ENCODE measurements at places on chromosomes 16 and 17. TPM values are rescaled to one million over a fixed set of nuclear protein-coding genes. Genes with fewer than 3 reads are reported as not detected.

GRCh38 chr17:8153957-8154607 lies 1.9 kb upstream of the PER1 start:
- peak; percentile 100 for DNase-seq

DNA sequence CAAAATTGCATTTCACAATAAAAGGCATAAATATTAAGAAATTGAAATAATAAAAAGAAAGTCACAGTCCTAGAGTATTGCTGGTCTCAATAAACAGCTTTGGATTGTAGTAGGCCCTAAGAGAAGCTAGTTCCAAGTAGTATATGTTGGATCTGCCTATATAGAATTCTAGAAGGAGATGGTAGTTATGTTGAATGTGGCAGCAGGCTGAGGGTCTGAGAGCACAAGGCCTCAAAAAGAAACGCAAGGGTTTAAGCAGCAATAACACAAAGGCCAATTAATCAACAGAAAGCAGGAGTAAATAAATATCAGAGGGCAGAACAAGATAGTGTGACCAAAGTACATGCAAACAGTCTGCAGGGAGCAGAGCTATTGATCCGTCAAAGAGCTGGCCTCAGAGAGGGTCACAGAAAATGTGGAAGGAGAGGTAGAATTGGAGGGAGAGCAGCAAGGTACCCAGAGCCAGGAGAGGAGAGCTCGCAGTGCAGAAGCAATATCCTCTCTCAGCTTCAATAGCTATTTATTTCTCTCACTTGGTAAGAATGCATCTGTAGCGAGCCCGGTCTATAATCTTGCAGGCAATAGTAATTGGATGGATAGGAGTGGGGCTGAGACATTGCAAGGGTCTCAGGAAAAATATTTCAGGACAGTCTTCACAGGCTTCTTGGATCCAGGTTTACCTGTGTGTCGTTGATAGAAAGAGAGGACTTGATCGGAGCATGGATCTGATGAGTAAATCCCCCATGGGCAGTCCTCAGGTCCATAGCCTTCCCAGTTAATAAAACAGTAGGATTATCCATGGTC lies 25.1 kb upstream of the MED13 start:
- DNase-seq, result no peak

GRCh38 chr17:44466339-44466738 lies 36.9 kb downstream of the GPATCH8 start:
- no peak for DNase-seq

- DNase-seq, result no peak
Observed at GRCh38 chr16:14194721-14195120, 123.6 kb downstream of the MRTFB start.

GRCh38 chr17:69123626-69124025 lies 18.1 kb downstream of the ABCA6 start:
- no peak for DNase-seq

Gene SPN
- 0.81 TPM for total RNA-seq

GRCh38 chr17:75115555-75115954 lies 5.8 kb downstream of the ARMC7 start:
- no peak for DNase-seq

Gene IGFALS
- 1.8 TPM for total RNA-seq

DNA sequence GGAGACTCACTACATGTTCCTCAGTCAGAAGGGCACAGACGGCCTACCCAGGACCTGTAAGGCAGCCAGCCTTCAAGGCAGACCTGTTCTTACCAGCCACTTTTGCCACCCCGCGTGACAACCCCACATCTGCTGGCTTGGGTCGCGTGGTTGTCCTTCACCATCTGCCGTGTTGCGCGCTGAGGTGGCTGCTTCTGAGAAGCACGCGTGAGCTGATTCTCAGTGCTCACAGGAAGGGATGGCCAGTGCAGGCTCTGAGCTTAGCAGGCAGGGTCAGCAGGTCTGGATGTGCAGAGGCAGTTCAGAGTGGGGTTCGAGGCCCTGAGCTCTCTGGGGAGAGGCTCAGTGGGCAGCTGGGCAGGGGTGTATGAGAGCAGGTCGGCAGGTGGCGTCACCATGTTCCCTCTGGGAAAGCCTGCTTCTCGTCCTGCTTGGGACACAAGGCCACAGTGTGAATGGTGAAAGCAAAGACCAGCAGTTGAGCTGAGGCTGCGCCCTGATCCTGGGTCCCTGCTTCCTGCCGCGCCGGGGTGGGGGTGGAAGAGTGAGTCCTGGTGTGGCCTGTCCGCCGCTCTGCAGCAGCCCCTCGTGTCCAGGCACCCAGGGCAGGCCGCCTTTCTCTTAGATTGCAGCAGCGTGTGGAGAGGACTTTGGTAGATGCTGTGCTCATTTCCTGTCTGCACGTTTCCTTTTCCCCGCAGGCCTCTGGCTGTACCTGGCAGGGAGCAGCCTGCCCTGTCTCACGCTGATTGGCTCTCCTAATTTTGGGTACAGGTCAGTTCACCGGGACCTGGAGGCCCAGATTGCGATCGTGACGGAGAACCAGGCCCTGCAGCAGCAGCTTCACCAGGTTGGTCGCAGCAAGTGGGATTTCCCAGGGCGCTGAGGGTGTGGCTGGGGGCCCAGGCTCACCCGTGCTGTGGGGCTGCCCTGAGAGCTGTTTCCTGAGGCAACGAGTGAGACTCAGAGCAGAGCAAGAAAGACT lies 36.0 kb downstream of the PGS1 start:
- DNase-seq, result no peak

Gene HAS3
- total RNA-seq, result 0.95 TPM

- DNase-seq, result peak; percentile 82
Observed at GRCh38 chr16:30844671-30845449, 49.0 kb downstream of the BCL7C start.

- DNase-seq, result no peak
Observed at GRCh38 chr17:79902146-79902791, 63.0 kb upstream of the CBX4 start.

- DNase-seq, result no peak
Observed at GRCh38 chr17:65794572-65794971, 233.1 kb upstream of the AXIN2 start.

GRCh38 chr16:2211923-2212347 lies 1.3 kb upstream of the BRICD5 start:
- DNase-seq, result no peak

GRCh38 chr17:40915199-40915661 lies 22.2 kb downstream of the KRT23 start:
- DNase-seq, result no peak

DNA sequence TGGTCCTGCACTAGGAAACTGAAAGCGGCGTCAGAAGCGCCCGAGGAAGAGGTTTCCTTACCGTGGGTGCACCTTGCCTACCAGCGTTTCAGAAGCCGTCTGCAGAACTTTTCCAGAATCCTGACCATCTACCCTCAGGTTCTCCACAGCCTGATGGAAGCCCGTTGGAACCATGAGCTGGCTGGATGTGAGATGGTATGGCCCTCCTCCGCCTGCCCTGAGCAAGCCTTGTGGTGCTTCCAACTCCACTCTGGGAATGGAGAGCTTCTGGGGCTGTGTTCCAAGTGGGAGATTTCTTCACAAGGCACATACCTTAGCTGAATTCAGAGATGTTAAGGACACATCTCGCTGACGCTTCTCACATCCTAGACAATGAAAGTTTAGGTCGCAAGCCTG lies 51.8 kb upstream of the ENDOV start:
- DNase-seq, result peak; percentile 61

Gene SMPD3
- total RNA-seq, result 2.8 TPM

- DNase-seq, result no peak
Observed at GRCh38 chr17:81397314-81398175, 2.3 kb downstream of the BAHCC1 start.

Gene CTCF
- 39.6 TPM for total RNA-seq

Gene CASKIN1
- total RNA-seq, result 0.27 TPM

DNA sequence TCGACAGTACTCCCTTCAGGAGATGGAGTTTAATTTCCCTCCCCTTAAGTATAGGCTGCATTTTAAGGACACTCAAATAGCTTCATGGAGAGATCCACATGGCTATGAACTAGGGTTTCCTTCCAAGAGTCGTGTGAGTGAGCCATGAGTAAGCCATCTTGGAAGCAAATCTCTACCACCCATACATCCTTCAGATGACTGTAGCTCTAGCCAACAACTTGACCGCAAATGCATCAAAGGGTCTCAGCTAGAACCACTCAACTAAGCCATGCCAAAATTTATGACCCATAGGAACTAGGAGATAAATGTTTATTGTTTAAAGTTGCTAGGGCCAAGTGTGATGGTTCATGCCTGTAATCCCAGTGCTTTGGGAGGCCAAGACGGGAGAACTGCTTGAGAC lies 43.4 kb downstream of the METTL16 start:
- no peak for DNase-seq

- no peak for DNase-seq
Observed at GRCh38 chr16:30380803-30381208, 1.6 kb downstream of the SEPTIN1 start.

GRCh38 chr17:71467719-71468118 lies 653.1 kb upstream of the SOX9 start:
- no peak for DNase-seq

- no peak for DNase-seq
Observed at GRCh38 chr16:89599902-89600301, 13.5 kb upstream of the DPEP1 start.

DNA sequence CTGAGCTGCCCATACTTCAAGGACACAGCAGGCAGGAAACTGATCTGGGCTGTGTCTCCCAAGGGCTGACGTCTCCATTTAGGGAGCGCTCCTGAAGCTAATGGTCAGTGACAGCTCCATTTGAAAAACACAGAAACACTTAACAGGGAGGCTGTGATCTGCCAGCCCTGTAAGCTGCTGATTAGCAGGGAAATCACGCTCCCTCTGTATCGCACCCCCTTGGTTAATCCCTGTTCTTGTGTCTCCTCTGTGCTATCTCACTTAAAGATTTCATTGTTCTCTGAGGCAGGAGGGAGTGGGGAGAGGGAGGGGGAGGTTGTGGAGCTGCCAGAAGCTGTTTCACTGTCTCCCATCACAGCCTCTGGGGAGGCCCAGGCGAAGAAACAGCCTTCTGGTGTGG lies 47.4 kb upstream of the CACNG3 start:
- DNase-seq, result no peak

DNA sequence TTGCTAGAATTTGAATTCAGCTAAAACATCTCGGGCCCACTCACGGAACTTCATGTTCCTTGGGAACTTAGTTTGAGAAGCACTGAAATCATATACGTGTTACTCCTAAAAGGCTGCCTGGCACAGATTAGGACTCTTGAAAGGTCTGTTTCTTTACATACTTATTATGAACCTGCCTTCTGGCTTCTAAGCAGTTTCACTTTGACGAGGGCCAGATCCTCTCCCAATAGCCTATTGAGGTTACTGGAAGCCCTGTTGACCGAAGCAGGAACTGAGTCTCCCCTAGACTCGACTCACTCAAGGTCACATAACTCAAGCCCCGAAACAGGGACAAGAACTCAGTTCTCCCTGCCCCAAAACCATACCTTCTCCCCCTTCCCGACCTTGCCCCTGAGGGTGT lies 121.9 kb upstream of the PLCG2 start:
- no peak for DNase-seq

Gene CD300LF
- total RNA-seq, result not detected

DNA sequence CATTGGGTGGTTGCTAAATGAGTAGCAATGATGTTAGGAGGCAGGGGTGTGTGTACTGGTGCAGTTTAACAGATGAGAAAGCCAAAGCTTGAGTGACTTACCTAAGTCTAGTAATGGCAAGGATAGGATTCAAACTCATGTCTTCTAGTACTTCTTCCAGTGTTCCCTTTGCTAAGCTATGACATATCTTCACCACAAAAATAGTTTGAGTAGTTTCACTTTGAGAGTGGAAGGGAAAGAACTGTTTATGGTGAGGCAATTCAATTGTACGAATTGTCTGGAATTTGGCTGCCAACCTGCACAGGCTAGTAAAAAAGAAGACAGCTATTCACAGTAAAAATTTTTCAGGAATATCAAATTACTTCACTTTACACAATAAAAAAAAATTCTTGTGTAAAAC lies 138.0 kb downstream of the NLK start:
- no peak for DNase-seq

DNA sequence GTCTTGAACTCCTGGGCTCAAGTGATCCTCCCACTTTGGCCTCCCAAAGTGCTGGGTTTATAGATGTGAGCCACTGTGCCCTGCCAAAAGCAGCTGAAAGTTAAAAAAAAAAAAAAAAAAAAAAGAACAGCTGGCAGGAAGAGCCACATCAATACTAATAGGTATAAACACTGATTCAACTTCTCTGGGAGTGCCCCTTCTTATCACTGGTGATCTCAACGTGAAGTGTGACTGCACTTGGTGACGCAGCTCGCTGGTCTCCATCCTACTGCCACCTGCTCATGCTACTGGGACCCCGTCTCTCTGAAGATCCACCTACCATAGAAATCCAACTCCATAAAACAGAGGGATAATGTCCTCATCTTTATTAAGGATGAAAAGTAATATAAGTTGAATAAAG lies 40.8 kb downstream of the RNF157 start:
- DNase-seq, result no peak

- no peak for DNase-seq
Observed at GRCh38 chr16:30068750-30069610, 3.4 kb downstream of the ALDOA start.

Gene KLHL10
- 0.95 TPM for total RNA-seq

- DNase-seq, result no peak
Observed at GRCh38 chr17:76556765-76557367, 17.0 kb downstream of the PRCD start.

Gene TEKT5
- not detected for total RNA-seq

Gene ABCA6
- 31.0 TPM for total RNA-seq

Gene TBC1D16
- total RNA-seq, result 15.7 TPM

Gene BFAR
- total RNA-seq, result 64.9 TPM

DNA sequence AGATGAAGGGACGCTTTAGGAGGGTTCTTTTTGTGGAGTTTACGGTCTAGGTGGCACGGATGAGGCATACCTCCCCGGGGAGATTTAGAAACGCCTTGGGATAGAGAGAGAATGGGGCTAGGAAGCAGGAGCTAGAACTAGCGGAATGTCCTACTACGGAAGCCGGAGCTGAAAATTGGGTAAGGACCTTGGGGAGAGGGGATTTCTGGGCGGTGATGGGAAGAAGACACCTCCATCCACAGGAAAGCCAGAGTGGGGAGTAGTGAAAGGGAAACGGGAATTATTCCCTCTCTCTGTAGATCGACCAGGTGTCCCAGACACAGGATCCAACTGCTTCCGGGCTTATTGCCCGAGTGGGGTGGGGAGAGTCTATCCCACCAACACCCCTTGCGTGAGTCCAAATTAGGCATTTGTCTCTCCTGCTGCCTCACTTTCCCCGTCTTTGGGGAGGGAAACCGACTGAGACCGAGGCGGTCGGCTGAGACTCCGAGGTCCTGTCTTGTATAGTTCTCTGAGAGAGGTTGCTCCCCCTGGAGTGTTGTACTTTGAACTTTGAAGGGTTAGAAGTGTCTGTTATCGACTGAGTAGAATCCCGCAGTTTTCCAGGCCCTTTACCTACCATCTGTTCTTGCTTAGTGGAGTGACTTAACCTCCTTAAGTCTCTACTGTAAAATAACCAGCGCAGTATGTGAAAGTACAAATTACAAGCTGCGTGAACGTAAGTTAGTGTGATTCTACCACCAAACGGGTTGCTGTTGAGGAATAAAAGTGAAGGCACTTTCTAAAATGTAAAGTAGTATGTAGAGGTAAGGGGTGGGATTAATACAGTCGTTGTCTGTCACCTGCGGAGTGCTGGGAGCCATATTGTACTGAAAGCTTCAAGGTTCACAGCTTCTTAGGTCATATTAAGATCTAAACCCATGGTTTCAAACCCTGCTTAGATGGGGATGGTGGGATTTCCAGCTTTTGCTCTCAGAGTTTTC lies 1.0 kb downstream of the RSPRY1 start:
- DNase-seq, result no peak

Gene PRAC1
- 9.1 TPM for total RNA-seq

Data from sigmoid colon (tissue), 7 donors.